Left forelimb (tissue), 1 donor: ENCODE measurements at places on chromosomes 7 and 10.

DNA sequence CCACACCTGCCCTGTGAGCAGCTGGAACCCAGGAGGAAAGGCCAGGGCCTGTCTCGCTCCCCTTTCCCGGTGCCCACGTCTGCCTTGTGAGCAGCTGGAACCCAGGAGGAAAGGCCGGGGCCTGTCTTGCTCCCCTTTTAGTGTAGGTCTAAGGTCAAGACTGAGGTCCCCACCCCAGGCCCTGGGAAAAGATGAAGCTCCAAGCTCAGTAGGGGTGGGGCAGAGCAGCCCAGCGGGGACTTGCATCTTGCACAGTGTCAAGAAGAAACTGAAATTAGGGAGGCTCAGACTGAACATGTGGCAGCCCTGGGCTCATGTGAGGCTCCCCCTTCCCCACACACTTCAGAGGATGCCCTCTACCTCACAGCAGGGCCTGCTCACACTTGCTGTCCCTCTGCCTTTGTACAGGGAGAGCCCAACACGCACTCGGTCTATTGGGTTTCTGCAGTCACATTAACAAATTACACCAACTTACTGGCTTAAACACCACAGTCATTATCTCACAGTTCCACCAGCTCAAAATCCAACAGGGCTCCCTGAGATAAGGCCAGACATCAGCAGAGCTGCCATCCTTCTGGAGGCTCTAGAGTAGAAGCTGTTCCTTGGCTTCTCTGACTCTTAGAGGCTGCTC, 12.4 kb downstream of the POLL start:
- DNase-seq, result no peak

DNA sequence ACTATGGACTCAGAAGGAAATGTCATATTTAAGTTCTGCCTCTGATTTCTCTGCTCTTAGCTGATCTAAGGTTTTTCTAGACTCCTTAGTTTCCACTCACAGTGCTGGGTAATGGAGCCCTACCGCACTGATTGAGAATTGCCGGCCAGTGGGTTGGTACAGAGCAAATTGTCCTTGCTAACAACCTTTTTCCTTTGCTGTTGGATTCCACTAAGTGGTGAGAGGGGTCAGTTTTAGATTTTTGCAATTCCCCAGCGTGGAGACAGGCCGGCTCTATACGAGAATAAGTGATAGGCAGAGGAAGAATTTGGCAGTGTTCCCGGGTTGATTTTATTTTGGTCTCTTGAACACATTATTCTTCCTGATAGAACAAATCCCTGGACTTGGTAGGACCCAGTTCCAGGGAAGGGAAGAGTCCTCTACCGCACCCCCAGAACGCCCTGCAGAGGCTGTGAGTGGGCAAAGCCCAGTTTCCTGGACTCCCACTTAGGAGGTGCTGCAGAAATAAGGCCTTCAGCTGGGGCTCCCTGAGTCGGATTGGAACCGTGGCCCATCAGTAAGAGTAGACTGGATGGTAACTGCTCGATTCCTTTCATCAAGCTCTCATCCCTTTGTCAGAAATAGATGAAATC, 3.0 kb upstream of the NRP1 start:
- DNase-seq, result no peak

- no peak for DNase-seq
These were observed 90.4 kb downstream of the SVOPL start for GRCh38 chr7:138610671-138611170.

GRCh38 chr7:2437136-2437535, 33.7 kb downstream of the CHST12 start:
- no peak for DNase-seq

DNA sequence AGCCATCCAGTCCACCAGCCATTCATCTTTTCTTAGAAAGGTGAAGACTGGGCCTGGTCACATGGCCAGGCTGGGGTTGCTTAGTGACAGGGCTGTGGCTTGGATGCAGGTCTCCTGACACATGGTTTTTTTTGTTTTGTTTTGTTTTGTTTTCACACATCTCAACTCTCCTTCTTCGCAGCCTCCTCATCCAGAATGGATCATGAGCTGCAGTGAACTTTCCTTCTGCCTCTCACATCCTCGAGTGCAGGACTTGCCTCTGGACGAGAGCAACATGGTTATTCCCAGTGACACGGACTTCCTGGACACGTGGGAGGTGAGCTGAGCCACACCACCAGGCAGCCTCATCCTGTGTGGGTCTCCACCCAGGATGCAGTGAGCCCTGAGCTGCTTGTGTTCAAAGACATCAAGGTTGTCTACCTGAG, 9.5 kb downstream of the AKR1E2 start:
- no peak for DNase-seq

DNA sequence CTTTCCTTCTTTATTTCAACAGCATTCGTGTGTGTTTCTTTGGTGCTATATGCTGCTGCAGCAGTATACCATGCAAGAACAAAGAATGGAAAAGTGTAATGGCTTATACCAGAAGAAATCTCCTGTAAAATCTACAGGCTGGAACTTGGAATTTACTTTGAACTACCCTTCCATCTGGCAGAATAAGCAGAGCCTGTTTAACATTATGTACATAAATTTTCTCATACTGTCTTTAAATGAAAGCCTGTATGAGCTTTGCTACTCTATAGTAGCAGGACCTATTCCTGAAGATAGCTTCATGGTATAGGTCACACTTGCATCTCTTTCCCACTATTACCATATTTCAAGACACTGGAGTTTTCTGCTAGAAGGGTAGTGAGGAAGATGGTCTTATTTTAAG, 522.1 kb upstream of the GHITM start:
- DNase-seq, result no peak

- no peak for DNase-seq
These were observed 127.4 kb downstream of the TACC2 start for GRCh38 chr10:122116331-122116730.

DNA sequence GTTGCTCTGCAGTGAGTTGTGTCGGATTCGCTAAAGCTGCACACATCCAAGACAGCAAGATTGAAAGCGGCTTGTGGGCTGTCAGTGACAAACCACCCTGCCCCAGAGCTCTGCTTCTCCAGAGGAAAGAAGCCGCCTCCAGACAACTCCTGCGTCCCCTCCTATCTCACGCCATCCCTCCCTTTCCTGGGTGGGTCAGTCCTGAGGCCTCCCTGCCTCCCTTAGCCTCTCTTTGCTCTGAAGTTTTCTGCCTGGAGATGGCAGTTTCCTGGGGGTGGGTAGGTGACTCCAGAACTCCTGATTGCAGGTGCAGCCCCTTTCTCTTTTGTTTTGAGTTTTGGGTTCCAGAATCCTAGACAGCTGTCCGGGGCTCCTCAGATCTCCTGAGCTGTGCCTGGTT, 78.7 kb downstream of the EMX2 start:
- peak; percentile 44 for DNase-seq

GRCh38 chr7:5572439-5572838, 148.8 kb upstream of the TNRC18 start:
- DNase-seq, result no peak

DNA sequence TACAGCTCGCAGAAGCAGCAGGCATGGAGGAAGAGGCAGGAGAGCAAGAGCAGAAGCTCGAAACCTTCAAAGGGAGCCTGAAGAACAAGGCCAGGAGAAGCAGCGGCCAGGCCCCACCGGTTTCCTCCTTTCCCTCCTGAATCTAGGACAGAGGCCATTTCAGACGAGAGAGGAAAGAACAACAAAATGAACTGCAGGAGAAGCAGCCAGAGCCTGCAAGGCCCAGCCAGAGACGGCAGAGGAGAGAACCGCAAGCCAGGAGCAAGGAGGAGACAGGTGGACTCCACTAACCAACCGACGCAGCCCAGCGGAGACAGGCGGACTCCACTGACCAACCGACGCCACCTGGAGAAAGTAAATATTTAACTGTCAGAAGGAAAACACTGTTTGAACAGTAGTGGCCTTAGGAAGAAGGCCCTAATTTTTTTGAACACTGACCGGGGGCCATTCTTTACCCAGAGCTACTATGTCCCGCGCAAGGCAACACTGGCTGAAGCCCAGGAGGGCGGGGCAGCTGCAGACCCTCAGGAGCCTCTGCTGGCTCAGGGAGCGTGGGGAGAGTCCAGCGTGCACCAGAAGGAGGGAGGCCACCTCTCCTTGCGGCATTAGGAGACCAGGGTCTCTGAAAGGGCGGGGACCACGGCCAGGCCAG, 559.2 kb downstream of the PTPRN2 start:
- DNase-seq, result peak; percentile 31

DNA sequence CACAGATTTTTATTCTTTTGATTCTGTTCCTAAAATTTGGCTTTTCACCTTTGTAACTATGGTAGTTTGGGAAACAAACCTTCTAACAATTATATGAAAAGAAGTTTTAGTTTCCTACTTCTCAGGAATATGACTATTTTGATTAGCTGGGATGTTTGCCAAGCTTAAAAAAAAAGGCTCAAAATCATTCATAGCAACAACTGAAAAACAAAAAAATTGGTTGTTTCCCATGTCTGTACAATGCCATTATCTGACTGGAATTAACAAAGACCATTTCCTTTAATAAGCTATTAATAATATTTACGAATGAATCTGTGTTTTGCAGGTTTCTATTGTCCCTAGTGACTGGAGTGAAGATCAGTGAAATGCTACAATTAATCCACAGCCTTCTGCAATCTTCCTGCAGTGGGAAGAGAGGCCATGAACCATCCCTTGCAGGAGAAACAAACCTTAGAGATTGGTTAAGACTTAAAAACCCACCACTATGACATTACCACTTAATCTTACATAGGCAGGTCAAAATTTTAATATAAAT, 4.2 kb downstream of the PURB start:
- no peak for DNase-seq

DNA sequence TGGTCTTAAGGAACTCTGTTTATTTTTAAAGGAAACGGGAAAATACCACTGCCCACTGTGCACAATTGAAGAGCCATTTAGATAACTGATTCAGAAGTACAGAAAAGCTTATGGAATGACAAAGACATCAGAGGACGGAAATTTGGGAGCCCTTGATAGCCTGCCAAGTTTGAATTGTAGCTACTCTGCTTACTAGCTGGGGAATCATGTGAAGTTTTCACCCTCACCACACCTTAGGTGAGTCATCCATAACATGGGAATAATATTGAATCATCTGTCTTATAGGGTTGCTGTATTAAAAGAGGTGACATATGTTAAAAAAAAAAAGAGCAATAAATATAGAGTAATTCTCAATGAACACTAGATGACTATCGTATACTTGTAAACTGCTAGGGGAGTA, 1104.2 kb downstream of the GATA3 start:
- DNase-seq, result no peak

DNA sequence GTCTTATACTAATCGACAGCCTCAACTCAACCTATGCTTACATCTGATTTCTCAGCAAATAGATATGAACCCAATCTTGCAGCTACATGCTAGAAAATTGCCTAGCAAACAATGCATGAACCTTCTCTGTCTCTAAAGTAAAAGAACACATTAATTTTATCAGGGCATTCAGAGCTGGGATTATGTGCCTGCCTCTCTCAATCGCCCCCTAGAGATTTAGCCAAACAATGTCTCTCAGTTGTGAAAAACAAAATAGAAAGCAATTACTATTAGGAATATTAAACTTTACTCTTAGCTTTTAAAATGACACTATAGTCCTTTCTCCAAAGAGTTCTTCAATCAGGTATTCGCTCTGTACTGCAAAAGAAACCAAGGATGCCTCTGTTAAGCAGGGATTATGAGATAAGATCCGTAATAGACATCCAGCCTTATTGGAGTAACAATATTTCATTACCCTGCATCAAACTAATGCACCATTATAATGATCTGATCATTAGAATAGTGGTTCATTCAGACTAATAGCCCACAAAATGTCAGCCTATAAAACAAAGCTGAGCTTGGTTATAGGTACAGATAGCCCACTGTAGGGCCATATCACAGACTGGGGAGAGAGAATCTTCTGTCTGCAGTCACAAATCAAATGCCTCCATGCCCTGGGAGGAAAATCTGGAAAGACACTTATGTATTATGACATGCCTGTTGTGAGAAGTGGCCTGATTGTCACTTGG, 736.9 kb downstream of the PARD3 start:
- no peak for DNase-seq

DNA sequence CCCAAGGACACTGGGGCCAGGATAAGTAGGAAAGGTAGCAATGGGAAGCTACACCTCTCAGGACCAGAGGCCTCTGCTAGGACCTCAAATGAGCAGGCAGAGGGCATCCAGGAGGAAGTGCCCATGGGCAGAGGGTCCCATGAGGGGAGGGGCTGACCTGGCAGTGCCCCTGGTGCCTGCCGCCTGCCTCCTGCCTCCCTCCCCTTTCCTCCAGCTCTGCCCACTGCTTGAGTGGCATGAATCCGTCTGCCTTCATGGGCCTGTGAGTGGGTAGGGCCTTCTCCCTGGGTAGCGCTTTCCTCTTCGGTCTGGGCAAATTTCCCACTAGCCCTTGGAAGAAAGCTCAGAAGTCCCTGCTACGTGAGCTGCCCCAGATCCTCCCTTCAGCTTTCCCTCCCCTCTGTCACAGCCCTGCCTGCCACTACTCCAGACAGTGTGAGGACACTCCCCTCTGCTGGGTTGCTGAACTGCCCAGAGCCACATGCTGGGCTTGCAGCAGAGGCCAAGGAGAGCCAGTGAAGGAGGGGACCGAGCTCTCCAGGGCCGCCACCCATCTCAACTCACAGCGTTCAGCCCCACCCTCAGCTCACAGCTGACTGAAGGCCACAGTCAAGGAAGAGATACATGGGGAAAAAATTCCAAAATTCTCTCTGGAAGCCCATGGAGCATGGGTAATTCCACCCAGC, 141.4 kb downstream of the ARHGAP22 start:
- DNase-seq, result peak; percentile 59

DNA sequence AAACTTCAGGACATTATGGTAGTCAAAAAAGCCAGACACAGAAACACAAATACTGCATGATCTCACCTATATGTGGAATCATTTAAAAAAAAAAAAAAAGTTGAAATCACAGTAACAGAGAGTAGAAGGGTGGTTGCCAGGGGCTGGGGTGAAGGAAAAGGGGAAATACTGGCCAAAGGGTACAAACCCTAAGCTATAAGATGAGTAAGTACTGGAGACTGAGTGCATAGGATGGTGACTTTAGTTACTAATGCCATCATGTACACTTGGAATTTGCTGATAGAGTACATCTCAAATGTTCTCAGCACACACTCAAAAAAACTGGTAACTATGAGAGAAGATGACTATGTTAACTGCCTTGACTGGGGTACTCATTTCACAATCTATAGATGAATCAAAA, 39.9 kb downstream of the JCAD start:
- no peak for DNase-seq
